ENCODE measurements at places on chromosomes 3 and 15.

DNA sequence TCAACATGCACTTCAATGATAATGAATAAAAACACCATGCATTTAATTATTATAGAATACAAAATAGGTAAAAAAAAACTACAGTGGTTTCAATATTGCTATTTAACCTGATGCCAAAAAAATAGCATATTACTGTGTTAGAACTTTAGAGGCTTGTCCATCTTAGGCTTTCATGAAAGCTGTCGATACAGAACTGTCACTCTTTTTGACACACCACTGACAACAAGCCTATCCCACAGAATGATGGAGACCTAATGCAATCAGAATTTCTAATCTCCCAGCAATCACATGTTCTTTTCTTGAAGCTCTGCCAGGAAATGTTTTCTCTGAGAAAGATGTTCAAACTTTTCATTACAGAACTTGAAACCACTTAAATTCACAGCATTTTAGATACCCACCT lies 490.3 kb upstream of the EPHA6 start:
- DNase-seq = no peak

DNA sequence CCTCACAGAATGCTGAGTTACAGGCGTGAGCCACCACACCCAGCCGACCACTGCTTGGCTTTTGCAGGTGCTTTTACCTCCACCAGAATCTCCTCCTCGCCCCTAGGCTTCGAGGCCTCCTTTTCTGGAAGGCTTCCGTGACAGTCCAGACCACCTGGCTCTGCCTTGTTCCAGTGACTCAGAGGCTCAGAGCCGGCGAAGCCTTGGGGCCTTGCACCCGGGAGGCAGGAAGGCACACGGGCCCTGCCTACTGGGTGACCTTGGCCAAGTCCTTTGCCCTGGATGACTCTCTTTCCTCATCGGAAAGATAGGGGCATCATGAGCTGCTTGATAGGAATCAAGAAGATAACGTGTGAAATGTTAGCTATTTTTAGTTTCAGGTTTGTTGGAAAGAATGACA lies 31.3 kb upstream of the FURIN start:
- no peak for DNase-seq

DNA sequence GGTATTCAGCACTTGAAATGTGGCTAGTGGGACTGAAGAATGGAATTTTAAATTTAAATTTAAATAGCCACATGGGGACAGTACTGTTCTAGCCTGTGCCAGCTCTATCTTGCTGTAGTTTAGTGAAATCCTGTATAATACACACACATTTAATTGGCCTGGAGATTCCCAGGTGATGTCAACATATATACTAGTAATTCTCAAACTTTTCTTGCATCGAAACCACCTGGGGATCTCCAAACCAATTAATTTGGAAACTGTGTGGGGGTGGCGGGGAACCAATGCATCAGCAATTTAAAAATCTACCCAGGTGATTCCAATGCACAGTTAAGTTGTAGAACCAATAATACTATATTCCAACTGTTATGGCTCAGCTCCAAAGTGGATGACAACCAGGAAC lies 228.9 kb upstream of the MRPL3 start:
- no peak for DNase-seq

- DNase-seq = no peak
These were observed 168.9 kb downstream of the RAP2B start for GRCh38 chr3:153330901-153331300.

DNA sequence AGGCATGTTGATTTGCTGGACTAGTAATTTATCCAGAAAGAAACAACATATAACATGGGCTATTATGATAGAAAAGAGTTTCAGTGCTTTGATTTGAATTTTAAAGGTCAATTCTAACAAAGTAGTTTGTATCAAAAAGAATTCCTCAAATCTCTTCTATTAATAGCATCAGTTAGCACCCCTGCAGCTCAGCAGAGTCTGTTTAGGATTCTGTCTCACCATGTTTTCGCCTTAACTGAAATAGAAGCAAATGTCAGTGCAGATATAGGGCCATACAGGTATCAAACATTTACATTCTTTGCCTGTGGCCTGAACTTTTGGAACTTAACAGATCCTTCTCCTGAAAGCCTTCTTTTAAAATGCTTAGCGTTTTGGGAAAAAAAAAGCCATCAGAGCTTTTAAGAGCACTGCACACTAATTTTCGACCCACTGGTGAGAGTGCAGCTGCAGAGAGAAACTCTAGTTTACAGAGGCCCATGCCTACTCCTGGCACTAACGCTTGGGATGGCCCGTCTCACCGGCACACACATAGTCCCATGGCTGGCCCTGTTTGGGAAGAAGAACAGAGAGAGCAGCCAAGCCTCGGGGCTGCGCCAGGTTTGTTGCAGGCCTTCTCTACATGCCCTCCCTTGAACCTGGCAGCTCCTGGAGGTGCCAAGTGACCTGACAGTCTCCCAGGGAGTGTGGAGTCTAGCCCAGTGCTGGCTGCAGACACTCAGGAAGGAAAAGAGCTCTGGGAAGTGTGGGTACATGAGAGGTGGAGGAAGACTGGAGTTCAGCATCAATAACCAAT lies 9.9 kb upstream of the PAQR9 start:
- no peak for DNase-seq

DNA sequence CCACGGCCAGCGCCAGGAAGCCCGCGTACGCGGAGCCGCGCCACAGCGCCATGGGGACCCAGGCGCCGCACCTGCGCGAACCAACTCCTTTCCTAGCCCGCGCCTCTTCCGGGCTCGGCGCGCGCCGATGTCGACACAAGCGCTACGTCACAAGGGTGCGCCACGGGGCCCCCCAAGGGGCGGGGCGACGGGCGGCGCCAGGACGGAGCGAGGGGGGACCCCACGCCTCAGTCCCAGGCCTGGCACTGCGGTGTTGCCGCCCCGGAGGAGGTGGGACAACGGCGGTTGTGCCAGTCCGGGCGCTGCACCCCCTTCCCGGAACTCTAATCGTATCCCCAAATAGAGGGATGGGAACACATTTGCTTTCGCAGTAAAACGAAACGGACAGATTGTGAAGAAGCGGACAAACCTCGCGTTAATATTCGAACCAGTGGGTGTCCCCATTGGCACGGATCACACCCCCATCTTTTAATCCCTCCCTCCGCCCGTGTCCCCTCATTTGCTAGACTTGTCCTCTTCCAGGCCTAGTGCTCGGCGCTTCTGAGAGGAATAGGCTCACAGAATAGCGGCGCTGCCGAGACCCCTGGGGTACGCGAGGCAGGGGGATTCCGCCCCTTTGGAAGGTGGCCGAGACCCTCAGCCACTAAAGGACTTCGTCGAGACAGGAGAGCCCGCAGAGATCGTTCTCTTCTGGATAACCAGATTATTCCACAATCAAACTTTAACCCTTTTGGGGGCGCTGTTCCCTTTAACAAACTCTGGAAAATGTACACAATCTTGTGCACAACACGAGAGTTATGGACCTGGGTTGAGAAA lies at the start of gene ADPGK:
Gene ADPGK, minus strand, starts transcription at position 119 of the 816 bp plus-strand sequence. Its CDS starts 67 bp downstream, at position 52.
- peak; percentile 88 for DNase-seq

GRCh38 chr3:30199096-30199759 lies 407.2 kb upstream of the TGFBR2 start:
- no peak for DNase-seq

GRCh38 chr15:39706206-39706605 lies 76.4 kb downstream of the FSIP1 start:
- no peak for DNase-seq

DNA sequence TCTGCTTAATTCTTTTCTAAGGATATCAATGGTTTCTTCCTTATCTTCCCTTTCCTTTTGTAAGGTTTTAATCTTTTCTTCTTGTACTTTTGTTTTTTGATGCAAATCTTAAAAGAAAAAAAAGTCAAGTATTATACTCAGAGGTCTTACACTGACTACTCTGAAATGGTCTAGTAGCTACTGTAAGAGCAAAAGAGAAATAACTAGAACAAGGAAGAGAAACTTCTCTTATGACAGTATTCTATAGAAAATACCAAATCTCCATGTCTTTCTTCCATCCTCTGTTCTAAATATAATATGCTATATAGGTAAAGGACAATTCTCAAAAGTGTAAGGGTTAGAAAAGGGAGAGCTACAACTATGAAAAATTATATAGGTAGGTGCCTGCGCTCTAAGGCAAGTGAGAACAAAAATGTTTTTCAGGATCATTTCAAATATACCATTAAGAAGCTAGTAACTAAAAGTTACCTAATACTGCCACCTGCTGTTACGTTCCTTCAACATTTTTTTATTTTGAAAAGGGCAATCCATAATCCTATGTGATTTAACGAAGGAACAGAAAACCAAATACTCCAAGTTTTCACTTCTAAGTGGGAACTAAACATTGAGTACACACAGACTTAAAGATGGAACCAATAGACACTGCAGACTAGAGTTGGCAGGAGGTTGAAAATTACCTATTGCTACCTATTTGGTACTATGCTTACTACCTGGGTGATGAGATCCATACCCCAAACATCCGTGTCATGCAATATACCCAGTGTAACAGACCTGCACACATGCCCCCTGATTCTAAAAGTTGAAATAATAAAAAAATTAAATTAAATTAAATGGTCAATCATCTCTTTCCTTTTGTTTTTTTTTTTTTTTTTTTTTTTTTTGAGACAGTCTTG lies 36.7 kb downstream of the CIP2A start:
- DNase-seq = no peak

Measured in GOT3 (cell line).